ENCODE measurements at places on chromosomes 6 and 20.

DNA sequence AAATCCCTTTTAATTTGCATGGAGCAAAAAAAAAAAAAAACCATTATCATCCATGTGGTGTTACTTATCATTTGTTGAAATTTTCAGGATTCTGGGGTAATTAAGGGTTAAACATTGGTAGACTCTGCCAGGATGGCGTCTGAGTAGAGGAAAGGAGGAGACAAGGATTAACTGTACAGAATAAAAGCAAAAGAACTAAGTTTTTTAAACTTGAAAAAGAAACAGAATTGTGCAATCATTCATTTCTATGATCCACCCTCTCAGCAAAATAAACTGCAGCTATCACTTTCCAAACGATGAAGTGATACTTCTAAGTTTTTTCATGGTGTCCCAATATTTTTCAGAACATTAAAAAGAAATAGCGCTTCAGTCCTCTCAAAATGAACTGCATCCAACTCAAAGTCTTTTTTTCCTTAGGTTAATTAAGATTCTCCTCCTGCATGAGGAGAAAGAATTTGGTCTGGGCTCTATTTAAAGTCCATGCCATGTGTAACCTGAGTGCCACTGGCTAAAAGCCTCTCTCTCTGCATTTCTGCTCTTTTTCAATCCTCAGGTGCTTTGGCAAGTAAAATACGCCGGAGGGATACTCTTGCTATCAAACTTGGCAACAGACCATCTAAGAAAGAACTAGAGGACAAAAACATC, 69.5 kb upstream of the LTV1 start:
- peaks cover 26% of the 10 kb centered on the region for H3K4me1 ChIP-seq
- H3K27me3 ChIP-seq = no peaks in the 10 kb centered on the region
- DNase-seq = no peak

DNA sequence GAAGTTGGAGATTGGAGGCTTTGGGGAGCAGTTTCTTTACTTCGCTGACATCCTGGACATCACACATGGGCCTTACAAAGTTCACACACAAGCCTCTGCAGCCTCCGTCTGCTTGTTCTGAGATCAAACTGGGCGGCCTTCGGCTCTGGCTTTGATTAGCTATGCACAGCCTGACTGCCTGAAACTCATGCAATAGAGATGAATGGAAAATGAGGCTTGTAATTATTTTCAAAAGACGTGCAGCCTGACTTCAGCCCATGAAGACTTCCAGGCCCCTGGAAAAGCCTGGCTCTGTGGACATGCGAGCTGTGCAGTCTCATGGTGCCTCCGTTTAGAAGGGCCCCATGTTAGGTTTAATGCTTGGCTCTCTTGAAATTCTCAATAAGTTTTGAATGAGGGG, 480.5 kb upstream of the SULF2 start:
- H3K4me3 ChIP-seq = no peak overlapping the region
- peaks cover 2% of the 10 kb centered on the region for H3K4me1 ChIP-seq
- no peak for DNase-seq
- no peaks in the 10 kb centered on the region for H3K36me3 ChIP-seq
- no peak overlapping the region for H3K27ac ChIP-seq

GRCh38 chr6:119934816-119935215, 585.3 kb upstream of the MAN1A1 start:
- no peak overlapping the region for H3K4me3 ChIP-seq
- no peak for DNase-seq
- no peaks in the 10 kb centered on the region for H3K4me1 ChIP-seq
- H3K27ac ChIP-seq = no peak overlapping the region
- H3K27me3 ChIP-seq = no peaks in the 10 kb centered on the region

DNA sequence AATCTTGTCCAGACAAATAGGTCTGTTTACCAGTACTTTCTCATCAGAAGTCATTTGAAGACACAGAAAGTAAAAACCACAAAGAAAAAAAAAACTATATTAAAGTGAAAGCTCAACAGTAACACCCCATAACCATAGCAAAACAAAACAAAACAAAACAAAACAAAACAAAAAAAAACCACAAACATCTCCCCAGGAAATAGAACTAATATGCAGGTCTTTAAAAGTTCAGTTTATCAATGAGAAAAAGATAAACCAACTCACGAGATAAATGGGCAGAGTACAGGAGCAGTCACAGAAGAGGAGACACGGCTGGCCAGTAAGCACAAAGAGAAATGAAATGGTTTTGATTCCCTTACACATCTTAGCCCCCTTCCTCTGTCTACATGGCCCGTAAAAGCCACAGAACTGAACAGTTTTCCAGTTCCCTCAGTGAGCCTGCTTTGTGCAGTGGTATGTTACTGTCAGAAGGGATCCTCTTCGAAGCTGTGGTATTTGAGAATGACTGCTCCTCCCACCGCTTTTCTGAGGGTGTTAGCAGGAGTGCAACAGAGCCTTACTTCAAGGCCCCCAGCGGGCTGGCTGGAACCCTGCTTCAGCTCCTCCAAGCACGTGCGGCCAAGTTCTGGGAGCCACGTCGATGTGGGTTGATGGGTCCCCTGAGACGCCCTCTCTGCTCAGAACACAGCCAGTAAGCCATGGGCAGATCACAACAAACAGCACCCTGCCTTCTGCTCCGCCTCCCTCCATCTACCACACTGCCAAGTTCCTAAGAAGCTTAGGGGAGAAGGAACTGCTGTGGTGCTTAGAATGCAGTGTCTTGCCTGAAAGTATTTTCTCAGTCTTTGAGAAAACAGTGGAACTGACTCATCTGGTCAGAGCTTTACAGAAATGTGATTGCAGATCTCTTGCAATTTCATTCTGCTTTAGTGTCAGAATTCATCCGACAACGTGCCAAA, 14.0 kb downstream of the UST start:
- H3K27me3 ChIP-seq = no peaks in the 10 kb centered on the region
- peak overlapping the region; percentile 60 for H3K27ac ChIP-seq
- H3K4me3 ChIP-seq = peak overlapping the region; percentile 20
- H3K4me1 ChIP-seq = peaks cover 22% of the 10 kb centered on the region

- H3K4me3 ChIP-seq = no peak overlapping the region
- no peaks in the 10 kb centered on the region for H3K36me3 ChIP-seq
- DNase-seq = no peak
- peaks cover 43% of the 10 kb centered on the region for H3K4me1 ChIP-seq
Measured at GRCh38 chr20:33568378-33568777, 78.5 kb downstream of the CBFA2T2 start.

All from mesothelial cell of epicardium (in vitro differentiated cells).